ENCODE measurements at places on chromosomes 2 and 18.

- DNase-seq: no peak
Measured at GRCh38 chr2:38336621-38337020, 40.5 kb downstream of the ATL2 start.

DNA sequence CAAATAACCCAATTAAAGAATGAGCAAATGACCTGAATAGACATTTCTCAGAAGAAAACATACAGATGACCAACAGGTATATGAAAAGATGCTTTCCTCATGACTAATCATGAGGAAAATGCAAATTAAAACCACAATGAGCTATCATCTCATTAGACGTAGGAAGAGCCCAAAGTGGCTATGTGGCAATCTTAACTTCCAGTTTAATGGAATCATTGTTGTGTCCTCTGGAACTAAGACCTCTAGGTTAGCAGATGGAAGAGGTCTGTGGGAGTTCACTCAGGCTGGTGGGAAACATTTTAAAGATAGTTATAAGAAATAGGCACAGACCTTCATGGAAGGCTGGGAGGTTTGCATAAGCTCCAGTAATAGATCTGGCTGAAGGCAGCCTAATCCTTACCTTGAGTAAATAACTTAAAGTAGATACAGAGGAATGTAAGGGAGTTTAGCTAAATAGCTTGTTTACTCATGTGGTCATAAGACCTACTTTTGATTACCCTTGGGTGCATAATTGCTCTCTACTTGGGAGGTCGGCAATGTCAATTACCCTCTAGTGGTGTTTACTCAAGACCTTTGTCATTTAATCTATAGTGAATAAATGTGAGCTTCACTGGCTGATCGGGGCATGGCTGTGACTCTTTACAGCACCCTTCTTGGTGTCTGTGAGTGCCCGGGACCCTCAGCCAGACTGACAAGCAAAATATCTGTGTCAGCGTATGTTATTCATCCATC lies 119.0 kb downstream of the GULP1 start:
- no peak for DNase-seq

- DNase-seq: no peak
Measured at GRCh38 chr2:169091761-169092519, 22.6 kb downstream of the DHRS9 start.

DNA sequence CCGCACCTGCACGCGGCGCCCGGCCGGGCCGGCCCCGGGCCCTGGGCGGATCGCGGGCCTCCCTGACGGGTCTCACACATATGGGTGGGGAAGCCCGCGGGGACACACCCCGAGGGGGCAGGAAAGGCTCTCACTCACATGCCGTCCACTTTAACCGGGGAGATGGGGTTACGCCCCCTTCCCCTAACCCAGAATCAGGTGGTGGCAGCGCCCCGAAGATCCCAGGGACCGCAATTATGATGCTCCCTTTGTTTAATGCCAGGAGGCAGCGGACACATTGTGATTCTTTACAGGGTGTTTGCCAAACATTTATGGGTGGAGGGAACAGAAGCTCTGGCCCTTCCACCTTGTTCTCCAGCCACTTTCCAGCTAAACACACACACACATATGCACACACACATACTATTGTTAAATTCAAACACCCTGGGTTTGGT lies 424 bp upstream of the ANKRD44 start:
- DNase-seq: no peak

DNA sequence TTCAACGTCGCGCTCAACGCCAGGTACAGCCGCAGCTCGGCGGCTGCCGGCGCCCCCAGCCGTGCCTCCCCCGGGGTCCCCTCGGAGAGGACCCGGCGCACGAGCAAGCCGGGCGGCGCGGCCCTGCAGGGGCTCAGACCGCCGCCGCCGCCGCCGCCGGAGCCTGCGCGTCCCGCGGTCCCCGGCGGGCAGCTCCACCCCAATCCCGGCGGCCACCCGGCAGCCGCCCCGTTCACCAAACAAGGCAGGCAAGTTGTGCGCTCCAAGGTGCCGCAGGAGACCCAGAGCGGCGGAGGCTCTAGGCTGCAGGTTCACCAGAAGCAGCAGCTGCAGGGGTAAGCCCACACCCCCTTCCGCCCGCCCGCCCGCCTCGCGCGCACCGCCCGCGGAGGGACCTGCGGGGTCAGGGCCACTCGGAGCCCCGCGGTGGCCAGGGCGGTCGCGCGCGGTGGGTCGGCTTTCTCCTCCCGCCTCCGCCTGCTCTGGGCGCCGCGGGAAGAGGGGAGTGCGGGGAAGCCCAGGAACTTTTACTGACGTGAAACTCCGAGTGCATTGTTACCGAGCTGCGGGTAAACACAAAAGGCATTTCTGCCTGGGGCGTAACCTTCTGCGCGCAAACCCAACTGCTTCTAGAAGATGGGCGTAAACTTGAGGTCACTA lies 861 bp downstream of the LTBP1 start:
- peak; percentile 87 for DNase-seq

GRCh38 chr2:38147333-38148121 lies 71.6 kb upstream of the CYP1B1 start:
- DNase-seq: peak; percentile 41

DNA sequence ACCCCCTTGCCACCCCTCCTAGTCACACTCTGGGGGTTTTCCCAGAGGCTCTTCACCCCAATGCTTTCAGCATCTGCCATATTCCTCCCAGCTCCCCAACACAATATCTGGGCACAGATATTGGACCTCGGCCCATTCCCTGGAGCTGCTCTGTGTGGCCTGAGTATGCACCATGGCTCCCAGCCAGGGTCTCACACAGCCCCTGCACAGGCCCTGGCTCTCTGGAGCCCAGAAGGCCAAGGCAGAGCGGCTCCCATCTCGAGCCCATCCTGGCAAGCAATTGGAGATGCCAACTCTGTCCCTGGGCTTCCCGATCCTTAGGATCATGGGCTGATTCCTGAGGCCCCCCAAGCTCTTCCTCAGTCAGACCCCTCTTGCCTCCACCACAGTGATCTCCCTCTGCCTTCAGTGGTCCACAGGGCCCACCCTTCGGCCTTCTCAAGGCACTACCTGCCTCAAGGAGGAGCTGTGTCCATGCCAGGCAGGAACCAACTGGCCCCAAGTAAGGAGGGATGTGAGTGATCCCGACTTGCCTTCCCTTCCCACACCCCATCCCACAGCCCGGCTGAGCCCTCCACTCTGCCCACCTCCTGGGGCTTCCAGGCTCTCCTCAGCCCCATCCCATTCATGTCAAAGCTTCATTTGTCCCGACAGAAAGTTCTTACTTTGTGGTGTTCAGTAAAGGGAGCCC lies 62.7 kb downstream of the ADD2 start:
- no peak for DNase-seq

All from osteoblast (primary cell).